ENCODE measurements at places on chromosomes 2 and 18. TPM values are rescaled to one million over a fixed set of nuclear protein-coding genes. Genes with fewer than 3 reads are reported as not detected.
A peak's percentile ranks its signal among the peaks of the same experiment; 100 is the strongest.

DNA sequence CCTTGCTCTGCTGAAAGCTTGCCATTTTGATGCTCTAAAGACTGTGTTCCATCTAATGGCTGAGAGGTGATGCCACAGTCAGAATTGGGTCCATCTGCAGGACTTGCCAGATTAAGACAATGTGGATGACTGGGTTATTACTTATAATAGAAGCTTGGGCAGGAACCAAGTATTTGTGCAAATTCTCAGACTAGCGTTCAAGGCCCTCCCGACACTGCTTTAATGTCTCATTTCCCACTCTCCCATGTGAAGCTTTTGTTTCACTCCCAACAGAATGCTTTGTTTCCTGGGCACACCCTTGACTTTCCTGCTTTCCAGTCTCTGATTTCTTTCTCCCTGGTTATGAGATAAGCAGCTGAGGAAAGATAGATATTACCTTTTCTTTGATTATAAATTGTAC is 215.8 kb downstream of the KCNS3 start:
- no peak for DNase-seq

GRCh38 chr2:157269922-157270321 is 12.4 kb downstream of the GALNT5 start:
- no peak for DNase-seq

GRCh38 chr2:171735991-171736710 is 48.9 kb downstream of the DYNC1I2 start:
- no peak for DNase-seq

DNA sequence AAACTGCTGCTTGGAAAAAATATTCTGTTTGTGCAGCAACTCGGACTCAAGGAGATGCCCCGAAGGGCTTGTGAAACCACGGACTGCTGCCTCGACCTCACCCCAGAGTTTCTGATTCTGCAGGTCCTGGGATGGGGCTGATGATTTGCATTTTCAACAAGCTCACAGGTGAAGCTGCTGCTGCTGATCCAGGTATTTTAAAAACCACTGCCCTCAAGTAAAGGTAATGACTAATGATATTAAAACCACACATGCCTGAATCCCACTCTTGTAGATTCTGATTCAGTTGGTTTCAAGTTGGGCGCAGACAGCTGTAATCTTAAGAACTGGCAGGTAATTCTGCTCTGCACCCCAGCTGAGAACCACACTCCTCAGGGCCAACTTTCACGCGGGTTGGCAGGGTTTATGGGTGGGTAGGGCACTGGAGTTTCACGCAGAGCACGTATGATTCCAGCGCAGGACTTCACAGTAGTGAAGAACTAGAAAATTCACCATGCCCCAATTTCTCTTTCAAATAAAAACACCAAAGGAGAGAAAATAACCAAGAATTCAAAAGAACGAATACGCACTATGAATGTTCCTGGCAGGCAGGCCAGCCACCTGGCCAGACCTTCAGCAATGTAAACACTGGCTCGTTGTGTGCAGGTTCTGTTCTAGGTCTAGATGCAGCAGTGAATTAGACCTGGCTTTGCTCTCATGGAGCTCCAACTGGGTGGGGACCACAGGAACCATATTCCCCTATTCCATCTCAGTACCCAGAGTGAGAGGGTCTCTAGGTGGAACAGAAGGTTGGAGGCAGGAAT is 74.6 kb upstream of the ZFP36L2 start:
- no peak for DNase-seq

DNA sequence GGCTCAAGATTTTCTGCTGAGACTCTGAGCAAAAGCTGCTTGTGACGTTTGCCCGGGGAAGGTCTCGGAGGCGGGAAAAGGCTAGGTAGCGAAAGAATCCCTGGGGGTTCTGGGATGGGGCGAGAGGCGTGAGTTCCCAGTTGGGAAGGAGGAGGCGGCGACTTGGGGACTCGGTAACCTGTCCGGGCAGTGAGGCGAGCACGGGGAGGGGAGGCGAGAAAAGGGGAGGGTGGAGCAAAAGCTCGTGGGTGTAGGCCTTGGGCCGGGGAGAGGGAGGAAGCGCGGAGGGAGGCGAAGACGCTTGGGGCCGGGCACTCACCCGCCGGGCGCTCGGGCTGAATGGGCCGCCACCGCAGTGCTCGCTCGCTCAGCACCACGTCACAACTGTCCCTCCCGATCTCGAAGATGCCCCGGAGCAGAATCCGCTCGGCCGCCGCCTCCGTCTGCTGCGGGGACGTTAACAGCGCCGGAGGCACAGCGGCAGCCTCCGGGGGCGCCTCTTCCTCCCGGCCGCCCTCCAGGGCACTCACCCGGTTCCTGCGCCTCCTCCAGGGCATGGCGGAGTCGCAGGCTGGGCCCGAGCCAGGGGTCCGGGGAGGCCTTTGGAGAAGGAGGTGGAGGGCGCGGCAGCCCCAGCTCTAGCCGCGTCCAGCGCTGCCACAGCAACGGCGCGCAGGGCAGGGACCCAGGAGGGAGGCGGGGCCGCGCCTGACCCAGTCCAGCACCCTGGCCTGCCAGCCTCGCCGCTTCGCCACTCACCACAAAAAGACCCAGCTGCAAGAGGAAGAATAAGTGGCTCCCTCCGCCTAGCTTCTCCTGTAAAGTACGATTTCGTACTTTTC is at the start of gene CERKL:
Gene CERKL (minus strand): TSS at position 656 of the 842 bp plus-strand sequence. CDS start 99 bp downstream, at position 557.
- DNase-seq = peak; percentile 34

DNA sequence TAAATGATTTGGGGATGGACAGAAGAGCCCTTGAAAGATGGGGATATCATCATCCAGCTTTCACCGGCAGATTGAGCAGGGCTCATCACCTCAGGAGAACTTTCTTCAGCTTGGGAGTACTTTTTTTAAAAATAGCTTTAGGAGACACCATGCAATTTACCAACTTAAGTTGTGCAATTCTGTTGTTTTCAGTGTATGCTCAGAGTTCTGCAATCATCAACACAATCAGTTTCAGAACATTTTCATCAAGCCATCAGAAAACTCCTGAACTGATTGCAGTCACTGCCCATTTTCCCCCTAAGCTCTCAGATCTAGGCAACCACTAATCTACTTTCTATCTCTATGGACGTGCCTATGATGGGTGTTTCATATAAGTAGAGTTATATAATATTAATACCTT is 117.7 kb downstream of the CRIM1 start:
- no peak for DNase-seq

UGT1A3 gene
- total RNA-seq = not detected

NEU4 gene
- 0.36 TPM for total RNA-seq

ITGB6 gene
- total RNA-seq = not detected

DNA sequence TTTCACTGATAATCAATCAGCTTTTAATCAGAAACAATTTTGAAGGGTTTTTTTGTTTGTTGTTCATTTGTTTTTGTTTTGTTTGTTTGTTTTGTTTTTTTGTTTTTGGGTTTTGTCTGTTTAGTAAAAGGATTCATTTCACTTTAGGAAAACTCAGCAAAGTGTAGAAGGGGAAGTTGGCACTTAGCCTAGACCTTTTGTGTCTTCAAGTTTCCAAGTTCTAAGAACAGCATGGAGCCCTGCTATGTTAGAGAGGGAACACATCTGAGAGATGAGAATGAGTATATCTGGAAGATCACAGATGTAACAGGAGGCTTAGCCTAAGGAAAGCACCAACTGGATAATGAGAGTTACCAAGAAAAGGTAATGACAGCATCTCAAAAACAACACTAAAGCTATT is 501.5 kb downstream of the ERBB4 start:
- DNase-seq = no peak

- peak; percentile 63 for DNase-seq
These were observed 29.7 kb downstream of the CCDC141 start for GRCh38 chr2:179020156-179020750.

- no peak for DNase-seq
These were observed 39.5 kb downstream of the STK39 start for GRCh38 chr2:168207851-168208250.

GRCh38 chr2:28129955-28130695 is 239.6 kb downstream of the BABAM2 start:
- no peak for DNase-seq

DNA sequence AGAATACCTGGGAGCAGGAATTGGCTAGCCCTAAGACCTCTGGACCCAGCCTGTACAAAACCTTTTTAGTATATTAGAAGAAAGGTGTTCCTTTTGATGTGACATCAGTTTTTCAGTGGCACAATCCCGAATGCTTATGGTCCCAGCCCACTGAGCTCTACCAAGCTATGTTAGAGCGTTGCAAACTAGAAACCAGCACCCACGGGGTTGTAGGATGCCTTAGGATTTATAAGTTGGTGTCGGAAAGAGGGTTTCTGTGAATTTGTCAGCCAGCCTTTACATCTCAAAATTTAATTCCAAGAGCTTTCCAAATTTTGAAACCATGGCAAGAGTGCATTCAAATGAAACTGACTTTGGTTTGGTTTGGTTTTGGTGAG is 499 bp upstream of the LMAN1 start:
- no peak for DNase-seq

DNA sequence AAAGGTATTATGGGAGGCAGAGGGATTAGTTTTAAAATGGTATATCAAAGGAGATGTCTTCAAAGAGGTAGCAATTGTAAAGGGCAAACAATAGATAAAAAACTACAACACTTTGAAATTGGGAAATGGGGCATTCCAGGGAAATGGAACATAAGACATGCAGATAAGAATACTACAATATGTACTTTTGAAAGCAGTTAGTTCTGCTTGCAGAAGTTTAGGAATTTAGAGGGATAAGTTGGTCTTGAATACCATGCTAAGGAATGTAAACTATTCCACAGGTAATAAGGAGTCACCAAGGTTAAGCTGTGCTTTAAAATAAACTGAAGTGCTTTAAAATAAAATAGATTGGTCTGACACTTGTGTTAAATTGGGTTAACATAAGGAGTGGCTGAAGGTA is 571.7 kb upstream of the ACVR2A start:
- DNase-seq = no peak

POTEC gene
- total RNA-seq = not detected

DNA sequence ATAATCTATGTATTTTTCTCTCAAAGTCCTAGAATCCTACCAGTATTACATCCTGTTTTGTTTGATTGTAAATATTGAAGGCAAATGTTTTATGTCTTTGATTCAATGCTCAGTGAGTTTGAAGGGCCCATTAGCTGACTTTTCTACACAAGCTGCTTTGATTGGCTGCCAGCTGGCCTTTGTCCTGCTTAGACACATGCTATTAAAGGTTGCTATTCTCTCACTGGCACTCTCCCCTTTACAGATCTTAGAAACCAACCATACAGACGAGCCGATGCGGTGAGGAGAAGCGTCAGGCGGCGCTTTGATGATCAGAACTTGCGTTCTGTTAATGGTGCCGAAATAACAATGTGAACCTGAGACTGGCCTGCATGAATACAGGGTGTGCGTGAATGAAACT is 69.7 kb downstream of the PRPF40A start:
- DNase-seq = no peak

DNA sequence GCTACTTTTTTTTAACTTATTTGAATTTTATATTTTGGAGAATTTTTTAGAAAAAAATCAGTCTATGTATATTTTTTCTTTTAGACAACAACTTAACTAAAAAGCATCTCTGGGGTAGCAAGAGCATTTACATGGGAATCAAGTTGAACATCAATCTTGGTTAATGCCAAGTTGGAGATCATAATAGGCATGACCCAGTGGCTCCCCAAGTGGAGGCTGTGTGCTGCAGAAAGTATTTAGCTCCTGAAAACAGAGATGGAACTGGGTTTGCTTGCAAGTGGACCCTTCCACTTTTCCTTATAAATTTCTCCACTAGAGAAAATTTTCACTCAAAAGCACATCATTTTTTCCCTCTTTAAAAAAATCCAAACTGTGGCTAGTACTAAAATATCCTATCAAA is 23.9 kb upstream of the CAVIN2 start:
- DNase-seq = no peak

DNA sequence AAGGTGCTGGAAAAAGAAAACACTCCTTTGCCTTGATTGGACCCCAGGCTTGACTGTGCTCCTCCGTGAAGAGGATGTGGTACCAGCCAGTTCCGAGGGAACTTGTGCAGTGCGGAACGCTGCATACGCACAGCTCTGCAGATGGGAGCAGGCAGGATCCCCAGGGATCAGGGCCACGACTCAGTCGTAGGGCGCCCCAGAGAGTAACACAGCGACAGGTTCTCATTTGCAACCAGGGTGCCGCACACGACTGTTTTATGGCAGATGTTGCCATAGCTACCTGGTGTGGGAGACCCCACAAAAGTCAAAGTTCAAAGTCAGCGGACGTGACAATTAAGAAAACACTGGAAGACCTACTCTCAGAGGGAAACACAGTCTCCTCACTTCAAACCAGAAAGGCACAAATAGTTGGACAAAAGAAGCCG is 779 bp downstream of the MALL start:
- DNase-seq = no peak

- DNase-seq = no peak
These were observed 500.6 kb downstream of the SATB2 start for GRCh38 chr2:198957181-198957580.

- DNase-seq = peak; percentile 62
These were observed 20.3 kb downstream of the PLEK start for GRCh38 chr2:68385220-68385906.

GRCh38 chr2:105078906-105079495 is 41.1 kb downstream of the MRPS9 start:
- DNase-seq = no peak

- no peak for DNase-seq
These were observed 92.3 kb downstream of the PRKCE start for GRCh38 chr2:45743531-45744396.

DNA sequence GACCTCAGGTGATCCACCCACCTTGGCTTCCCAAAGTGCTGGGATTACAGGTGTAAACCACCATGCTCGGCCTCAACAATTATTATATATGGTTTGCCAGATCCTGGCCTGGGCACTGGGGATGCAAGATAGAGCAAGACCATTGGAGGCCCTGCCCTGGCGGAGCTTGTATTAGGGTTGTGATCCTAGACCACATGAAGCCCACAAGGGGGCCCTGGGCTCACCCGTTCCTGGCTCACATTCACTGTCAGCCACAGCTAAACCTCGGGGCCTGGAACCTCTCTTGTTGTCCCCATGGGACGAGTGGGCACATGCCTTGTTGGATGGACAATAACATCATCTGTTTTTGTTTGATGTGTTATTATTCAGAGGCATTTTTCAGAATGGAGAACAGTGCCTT is 14.9 kb downstream of the HPCAL1 start:
- no peak for DNase-seq

RIF1 gene
- total RNA-seq = 59.2 TPM

DNA sequence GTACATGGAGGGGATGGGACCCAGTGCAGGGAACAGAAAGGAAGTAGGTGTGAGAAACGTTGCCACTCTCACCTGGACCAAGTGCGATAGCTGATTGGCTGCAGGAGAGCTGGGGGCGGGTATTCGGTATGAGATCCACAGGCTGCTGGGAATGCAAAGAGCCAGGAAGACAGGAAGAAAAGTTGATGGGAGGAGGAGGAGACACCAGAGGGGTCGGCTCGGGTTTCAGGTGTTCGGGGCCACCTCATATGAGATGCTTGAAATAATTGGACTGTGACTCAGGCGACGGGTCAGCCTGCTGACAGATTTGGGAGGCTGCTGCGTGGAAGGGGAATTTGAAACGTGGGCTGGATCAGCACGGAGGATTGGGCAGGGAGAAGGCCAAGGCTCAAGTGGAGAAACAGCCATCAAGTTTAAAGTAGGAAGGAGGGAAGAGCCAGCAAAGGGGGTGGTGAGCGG is 65.1 kb downstream of the MRPS9 start:
- DNase-seq = no peak

GRCh38 chr2:216545359-216545758 is 46.7 kb downstream of the RPL37A start:
- no peak for DNase-seq

Measured in activated CD4-positive, alpha-beta memory T cell treated with anti-CD3 and anti-CD28 coated beads for 36 hours (primary cell).